Activated CD4-positive, alpha-beta T cell treated with anti-CD3 and anti-CD28 coated beads, Interleukin-2, amount 10 ng/mL, durations not matched to agents 7 days and 5 days (primary cell): ENCODE measurements at places on chromosomes 6 and 20.

GRCh38 chr6:75220357-75220756, 14.5 kb upstream of the COL12A1 start:
- no peak for DNase-seq

- no peak for DNase-seq
Observed at GRCh38 chr6:152089992-152090391, 282.5 kb downstream of the ESR1 start.

DNA sequence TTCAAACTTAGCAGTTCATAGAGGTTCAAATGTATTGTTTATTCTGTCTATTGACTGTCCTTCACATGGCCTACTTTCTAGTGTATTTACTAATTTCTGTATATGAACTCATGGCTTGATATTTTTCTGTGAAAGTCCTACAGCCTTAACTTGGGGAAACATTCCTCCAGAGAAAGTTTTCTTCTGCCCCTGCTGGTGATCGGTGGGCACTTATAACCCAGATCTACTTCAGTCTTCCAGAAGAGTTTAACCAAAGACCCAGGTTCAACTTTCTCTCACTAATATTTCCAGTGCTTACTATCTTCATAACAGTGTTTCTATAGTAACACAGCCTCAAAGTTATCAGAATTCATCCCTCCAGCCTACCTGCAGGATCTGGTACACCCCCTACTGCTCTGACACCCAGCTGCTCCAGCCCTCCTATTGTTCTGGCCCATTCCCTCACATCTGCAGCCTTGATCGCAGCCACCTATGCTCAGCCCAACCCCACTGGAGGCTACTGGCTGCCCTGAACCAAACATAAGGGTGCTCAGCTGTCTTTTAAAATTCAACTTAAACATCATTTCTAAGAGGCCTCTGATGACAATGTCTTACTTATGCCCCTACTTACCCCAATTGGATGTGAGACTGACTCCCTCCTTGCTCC, 72.3 kb downstream of the TBX18 start:
- DNase-seq: no peak

- no peak for DNase-seq
Observed at GRCh38 chr6:157813191-157813590, 9.9 kb upstream of the SNX9 start.

DNA sequence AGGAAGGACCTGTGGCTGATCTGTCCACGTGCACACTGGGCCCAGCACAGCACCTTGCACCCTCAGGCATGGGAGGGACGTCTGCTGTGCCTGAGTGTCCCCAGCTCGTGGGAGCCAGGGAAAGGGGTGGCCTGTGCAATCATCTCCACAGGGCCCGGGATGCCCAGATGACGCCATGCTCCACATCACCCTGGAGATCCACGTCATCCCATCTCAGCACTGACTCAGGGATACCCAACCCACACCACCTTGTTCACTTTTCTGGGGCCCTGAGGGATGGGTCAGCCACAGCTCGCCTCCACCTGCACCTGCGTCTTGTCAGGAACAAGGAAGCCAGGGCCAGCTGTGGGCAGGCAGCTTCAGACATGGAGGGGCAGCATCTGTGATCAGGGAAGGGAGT, 48.2 kb downstream of the RAB44 start:
- DNase-seq: no peak

GRCh38 chr6:24274441-24275083, 83.3 kb downstream of the DCDC2 start:
- DNase-seq: no peak

- DNase-seq: no peak
Observed at GRCh38 chr6:15132854-15133670, 112.8 kb upstream of the JARID2 start.

GRCh38 chr6:167053895-167054530, 54.8 kb downstream of the CEP43 start:
- no peak for DNase-seq
